ENCODE measurements at places on chromosomes 5 and 9. TPM values are rescaled to one million over a fixed set of nuclear protein-coding genes. Genes with fewer than 3 reads are reported as not detected.
A peak's percentile ranks its signal among the peaks of the same experiment; 100 is the strongest.

Gene BRINP1
- total RNA-seq: 0.29 TPM

Gene ERGIC1
- total RNA-seq: 222 TPM

Gene UIMC1
- total RNA-seq: 33.3 TPM

DNA sequence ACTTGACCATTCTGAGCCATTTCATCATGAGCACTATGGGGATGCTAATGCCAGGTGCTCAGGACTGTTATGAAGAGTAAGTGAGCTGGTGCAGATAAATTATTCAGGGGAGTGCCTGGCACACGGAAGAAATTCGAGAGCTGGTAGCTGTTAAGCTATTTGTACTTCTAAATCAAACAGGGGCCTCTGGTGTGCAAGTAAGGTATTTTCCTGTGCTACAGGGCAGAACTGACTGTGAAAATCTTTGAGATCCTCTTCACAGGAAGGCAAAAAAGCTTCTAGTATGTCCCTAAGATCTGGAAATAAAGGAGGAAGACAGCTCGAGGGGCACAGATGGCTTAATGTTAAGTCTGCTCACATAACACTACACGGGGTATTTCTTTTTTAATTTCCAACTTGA lies 106.3 kb upstream of the SPOCK1 start:
- no peak for DNase-seq

DNA sequence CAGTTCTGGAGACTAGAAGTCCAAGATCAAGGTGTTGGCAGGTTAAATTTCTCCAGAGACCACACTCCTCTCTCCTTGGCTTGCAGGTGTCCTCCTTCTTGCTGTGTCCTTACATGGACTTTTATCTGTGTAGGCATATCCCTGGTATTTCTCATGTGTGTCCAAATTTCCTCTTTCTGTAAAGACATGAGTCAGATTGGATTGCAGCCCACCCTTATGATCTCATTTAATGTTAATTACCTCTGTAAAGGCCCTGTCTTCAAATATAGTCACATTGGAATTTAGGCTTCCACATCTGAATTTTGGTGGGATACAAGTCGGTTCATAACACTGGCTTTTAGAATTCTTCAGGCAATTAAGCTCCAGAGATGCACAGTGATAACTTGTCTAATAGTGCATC lies 322.2 kb upstream of the GRIA1 start:
- no peak for DNase-seq

Gene BARHL1
- total RNA-seq: not detected

DNA sequence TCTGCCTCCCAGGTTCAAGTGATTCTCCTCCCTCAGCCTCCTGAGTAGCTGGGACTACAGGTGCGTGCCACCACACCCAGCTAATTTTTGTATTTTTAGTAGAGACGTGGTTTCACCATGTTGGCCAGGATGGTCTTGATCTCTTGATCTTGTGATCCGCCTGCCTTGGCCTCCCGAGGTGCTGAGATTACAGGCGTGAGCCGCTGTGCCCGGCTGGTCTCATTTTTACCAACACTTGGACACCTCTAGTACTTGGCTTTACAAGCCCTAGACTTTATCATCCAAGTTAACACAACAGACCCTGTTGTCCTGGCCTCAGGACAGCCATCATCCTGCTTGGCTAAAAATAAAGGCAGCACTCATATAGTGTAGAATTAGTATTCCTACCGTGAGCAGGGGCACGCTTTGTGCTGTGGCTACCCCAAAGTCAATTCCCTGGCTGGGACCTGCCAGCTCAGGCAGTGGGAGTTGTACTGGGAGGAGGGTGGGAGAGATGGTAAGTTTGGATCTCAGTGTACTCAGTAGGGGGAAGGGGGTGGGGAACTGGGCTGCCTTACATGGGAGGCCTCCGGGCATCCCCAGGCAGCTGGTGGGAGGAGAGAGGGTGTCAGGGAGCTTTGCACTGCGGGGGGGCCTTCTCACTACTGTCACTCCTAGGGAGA lies 6.6 kb downstream of the PDZD2 start:
- no peak for DNase-seq

DNA sequence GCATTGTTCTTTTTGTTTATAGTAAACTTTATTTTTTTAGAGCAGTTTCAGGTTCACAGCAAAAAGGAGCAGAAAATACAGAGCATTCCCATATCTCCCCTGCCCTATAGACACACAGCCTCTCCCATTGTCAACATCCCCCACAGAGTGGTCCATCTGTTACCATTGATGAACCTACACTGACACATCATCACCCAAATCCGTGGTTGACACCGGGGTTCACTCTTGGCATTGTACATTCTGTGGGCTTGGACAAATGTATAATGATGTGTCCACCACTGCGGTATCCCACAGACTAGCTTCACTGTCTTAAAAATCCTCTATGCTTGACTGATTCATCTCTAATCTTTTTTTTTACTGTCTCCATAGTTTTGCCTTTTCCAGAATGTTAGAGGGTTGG lies 120.7 kb upstream of the SPATA31C2 start:
- no peak for DNase-seq

DNA sequence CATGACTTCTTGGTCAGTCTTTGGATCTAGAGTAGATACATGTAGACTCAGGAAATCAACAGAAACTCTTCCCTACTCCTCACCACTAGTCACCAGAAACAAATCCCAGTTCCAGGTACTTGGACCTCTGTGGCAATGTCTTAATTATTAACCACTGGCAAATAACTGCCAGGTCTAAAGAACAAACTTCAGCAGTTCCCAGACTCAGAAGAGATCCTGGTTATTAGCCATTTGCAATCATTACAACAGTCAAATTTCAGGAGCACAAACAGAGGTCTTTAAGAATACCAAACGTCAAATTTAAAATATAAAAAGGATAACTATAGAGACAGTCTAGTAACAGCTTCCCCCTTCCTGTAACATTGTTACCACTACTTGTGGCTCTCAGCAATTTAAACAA lies 10.2 kb downstream of the DIAPH1 start:
- DNase-seq: no peak

Gene SLC34A3
- total RNA-seq: not detected

Gene PCDHGB5
- total RNA-seq: 3.1 TPM

- no peak for DNase-seq
Observed at GRCh38 chr5:95086927-95087815, 197.7 kb downstream of the MCTP1 start.

- no peak for DNase-seq
Observed at GRCh38 chr5:55720188-55720703, 8.1 kb upstream of the SLC38A9 start.

GRCh38 chr9:135478829-135479468 lies 633 bp upstream of the PPP1R26 start:
- peak; percentile 77 for DNase-seq

Gene SLC1A1
- total RNA-seq: 44.8 TPM

Gene F2RL2
- total RNA-seq: 0.17 TPM

DNA sequence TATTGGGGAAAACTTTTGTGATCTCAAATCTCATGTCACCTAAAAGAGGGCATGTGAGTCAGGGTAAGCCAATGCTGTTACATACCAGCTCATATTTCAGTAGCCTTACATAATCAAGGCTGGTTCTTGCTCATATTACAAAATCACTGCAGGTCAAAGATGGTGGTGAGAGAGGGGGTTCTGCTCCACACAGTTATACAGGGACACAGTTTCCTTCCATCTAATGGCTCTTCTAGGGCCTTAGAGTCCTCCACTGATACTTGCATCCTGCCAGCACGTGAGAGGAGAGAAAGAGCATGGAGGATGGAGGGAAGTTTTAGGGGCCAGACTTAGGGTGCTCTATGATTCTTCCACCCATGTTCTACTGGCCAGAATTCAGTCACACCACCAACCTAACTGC lies 130.0 kb downstream of the LIFR start:
- DNase-seq: no peak

Gene PROP1
- not detected for total RNA-seq

DNA sequence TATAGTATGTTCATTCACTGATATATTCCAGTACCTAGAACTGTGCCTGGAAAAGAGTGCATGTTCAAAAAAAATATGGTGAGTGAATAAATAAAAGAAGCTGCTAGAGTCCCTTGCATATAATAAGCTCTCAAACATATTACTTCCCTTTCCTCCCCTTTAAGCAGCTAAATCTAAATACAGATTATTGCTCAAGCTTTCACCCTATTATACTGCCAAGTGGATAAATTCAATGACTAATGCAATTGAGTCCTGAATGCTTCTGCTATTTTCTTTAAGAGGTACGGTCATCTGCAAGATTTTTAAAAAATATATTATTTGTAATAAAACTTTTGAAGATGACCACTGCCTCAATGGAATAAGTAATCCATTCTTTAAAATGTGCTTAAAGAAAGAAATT lies 248.4 kb downstream of the PLK2 start:
- DNase-seq: no peak

- no peak for DNase-seq
Observed at GRCh38 chr5:116306846-116307245, 222.0 kb downstream of the COMMD10 start.

DNA sequence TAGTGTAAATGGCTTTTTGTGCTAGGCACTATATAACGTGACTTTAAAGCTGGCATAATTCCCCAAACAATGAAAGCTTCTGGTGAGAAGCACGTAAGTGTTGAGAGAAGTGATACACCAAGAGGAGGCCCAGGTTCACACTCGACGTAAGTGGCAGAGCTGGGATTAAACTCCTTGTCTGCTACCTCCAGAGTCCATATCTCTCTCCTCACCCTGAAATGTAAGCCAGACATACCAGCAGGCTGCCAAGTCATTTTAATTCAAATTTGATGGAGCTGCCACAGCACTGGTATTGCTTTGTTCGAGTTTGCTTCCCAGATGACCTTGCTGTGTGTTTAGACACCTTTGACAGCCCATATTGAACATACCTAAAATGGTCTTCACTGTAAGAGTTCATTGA lies 319.7 kb downstream of the GLIS3 start:
- no peak for DNase-seq

- DNase-seq: no peak
Observed at GRCh38 chr5:173139631-173140030, 4.7 kb upstream of the BNIP1 start.

Gene ZNF366
- total RNA-seq: 1.6 TPM

GRCh38 chr5:2453781-2454180 lies 297.7 kb downstream of the IRX2 start:
- no peak for DNase-seq

DNA sequence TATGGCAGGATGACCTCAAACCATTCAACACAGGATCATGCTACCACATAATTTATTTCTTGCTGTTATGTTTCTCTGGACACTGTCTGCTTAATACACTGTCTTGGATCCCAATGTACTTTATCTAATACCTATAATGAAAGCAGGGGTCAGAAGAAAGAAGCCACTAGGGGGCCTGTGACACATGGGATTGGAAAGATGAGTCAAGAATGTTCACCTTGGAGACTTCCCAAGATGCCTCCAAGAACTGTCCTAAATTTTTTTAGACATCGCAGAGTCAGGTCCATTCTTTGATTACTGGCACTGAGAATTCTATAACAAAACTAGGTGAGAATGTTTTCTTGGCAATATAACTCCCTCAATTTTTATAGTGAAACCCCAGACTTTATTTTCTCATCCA lies 305.8 kb upstream of the SMARCA2 start:
- DNase-seq: peak; percentile 46

GRCh38 chr5:4661326-4661725 lies 478.8 kb upstream of the ADAMTS16 start:
- DNase-seq: no peak

Gene TAF1L
- total RNA-seq: not detected

Gene PCDHGB6
- 2.8 TPM for total RNA-seq

DNA sequence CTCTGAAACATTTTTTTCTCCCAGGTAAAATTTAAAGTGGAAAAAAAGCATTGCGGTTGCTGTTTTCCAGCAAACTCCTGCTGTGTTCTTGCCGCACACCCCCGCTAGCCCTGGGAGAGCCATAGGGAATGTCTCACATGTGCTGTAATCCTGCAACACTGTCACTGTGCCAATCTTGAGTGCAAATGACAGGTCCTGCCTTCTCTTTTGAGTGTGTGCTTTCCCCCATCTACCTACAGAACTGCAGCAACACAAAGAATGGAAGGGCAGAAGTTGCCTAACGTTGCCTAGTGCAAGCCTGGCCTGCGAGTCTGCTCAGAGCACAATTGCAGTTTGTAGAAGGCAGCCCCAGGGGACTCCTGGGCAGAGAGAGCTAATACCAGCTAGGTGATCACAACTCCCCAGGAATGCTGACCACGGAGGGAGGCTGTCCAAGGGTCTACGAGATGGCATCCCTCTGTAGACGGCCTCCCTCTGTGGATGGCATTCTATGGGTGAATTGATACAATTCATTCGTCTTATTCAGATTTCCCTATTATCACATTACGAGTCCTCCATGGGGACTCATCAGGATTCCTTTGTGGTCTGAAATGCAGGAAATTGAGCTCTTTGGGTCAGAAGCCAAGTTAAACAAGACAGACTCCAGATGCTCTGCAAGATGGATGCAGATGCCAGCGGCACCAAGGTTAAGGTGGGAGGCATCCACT lies 172.6 kb upstream of the S1PR3 start:
- DNase-seq: no peak

Gene MARCHF11
- not detected for total RNA-seq

GRCh38 chr9:117491491-117491890 lies 76.6 kb upstream of the ASTN2 start:
- DNase-seq: no peak

- DNase-seq: no peak
Observed at GRCh38 chr5:155485386-155485785, 471.8 kb downstream of the KIF4B start.

Gene SLC6A18
- total RNA-seq: not detected

DNA sequence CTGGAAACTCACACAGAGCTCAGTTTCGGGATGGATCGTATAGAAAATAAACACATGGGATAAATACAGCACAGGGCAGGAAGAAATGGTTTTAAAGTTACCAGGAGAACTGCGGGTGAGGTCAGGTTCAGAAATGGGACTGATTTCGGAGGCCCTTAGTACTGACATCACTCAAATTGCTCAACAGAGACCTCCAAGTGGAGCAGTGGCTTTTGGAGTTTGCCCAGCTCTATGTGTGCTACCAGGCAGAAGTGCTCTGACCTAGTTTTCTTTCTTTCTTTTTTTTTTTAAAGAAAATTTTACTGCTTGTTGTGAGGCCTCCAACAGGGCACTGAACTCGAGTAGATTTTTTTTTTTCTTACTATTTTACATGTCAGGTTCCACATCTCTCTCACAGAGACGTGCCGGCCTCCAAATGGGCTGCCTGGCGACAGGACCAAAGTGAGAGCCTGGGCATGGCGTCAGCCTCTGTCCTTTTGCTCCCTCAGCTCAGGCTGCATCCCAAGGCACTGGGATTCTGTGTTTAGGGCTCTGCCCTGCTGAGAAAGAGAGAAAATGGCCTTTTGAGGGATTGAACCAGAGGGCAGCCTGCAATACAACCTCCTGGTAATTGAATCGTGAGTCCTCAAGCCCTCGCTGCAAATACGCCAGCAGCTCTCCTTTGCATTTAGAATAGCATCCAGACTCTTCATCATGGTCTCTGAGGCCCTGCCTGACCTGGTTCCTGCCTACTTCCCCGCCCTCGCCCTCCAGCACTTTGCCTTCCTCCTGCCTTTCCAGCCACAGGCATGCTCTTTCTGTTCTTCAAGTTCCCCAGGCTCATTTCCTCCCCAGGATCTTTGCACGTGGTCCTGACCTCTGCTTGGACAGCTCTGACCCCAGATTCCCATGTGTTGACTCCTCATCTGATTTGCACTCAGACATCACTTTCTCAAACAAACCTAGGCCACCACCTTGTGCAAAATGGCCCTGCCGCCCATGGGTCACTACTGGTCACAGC lies 173.5 kb downstream of the FGF1 start:
- DNase-seq: no peak
